ENCODE measurements at places on chromosomes 7 and 10. TPM values are rescaled to one million over a fixed set of nuclear protein-coding genes. Genes with fewer than 3 reads are reported as not detected.

Gene PPP1R3C
- total RNA-seq: 45.8 TPM

Gene SMO
- total RNA-seq: 29.2 TPM

Gene EVX1
- total RNA-seq: not detected

Gene LIPK
- total RNA-seq: not detected

Gene PAPOLB
- total RNA-seq: 0.12 TPM

All from uterine smooth muscle cell (primary cell).